H1 (cell line): ENCODE measurements at places on chromosomes 7 and 10. TPM values are rescaled to one million over a fixed set of nuclear protein-coding genes. Genes with fewer than 3 reads are reported as not detected.

The EPHB6 gene
- 19.7 TPM in 2 replicates for total RNA-seq

DNA sequence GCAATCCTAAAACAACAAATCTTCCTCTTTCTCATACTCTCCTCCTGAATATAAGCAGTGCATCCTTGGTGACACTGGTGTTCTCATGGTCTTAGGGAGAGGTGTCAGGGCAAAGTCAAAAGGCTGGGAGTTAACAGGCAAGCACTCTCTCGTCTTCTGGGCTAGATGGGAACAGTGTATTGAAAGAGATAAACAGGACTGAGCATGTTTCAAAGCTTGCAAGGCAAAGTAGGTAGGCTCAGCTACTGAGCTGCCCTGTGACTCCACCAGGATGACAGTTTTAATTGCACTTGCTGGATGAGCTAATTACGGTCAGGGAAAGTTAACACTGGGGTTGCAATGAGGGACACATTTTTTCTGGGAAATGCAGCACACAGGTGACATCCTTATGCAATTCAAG lies 554.9 kb upstream of the NRP1 start:
- no peak for DNase-seq

DNA sequence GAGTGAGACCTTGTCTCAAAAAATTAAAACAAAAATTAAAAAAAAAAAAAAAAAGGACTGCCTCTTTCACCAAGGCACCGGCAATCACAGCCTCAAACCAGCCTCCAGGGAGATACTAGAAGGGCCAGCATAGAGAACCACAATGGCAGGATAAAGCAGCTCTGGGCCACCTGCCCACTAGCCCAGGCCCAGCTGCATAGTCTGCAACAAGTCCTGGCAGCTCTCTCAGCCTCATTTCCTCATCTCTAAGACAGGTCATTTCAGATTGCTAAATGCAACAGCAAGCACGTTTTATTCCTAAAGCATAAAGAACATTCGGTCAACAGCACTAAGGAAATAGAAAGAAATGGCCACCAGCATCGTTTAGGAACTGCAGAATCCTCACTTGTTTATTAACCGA lies 28.8 kb downstream of the XPNPEP1 start:
- no peak for DNase-seq

DNA sequence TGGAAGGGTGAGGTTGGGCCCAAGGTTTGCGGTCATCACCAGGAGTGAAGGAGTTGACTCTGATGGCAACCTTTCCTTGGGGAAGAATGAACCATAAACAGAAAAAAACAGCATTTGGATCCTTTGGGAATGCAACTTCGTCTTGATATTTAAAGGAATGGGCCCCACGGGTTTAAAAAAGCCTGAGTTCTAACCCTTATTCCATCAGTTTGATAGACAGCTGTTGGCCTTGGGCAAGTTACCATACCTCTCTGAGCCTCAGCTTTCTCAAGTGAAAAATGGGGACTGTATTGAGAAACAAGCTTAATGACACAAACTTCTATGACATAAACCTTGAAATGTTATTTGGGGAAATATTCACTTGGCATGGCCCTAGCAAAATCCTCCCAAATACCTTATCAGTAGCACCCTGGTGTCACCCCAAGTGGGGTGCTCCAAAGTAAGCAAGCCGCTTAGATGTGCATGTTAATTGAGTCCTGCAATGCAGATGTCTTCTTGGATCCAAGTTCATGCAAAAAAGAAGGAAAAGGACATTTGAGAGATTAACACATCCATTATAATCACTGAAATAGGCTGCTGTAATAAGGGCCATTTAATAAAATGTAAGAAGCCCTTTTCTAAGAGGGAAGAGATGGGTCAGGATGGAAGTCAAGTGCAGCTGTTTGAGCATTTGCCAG lies 13.8 kb downstream of the MXI1 start:
- DNase-seq: no peak

- no peak for DNase-seq
Measured at GRCh38 chr7:77415823-77416620, at the start of gene GSAP. Gene GSAP (minus strand): TSS chr7:77416349. CDS start chr7:77416321, 28 bp downstream.

DNA sequence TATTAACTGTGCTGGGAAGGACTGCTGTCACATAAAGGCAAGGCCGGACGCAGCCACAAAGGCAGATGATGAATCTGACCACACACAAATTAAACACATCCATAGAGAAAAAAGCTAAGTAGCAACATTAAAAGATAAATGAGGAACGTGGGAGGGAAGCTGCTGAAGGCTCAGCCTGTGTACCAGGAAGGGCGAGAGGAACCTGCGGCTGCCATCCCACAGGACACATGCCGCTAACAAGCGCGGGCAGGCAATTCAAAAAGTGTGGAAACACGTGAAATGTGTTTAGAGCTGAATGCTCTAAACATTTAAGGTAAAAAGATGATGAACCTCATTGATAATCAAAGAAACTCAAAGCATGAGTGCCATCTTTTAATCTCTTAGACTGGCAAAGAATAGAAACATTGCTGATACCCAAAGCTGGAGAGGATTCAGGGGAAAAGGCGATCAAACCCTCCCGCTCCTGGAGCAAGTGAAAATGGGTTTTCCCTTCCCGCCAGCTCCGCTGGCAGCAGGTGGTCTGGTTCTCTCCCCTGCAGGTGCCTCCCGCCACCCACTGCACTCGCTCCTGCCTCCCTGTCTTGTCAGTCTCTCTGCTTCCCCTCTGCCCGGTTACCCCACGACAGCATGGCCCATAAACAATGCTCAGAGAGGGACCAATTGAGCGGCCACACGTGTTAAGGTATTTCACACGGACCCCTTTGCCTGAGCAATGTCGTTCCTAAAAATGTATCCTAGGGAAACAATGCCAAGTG lies 4.2 kb downstream of the STK32C start:
- no peak for DNase-seq

DNA sequence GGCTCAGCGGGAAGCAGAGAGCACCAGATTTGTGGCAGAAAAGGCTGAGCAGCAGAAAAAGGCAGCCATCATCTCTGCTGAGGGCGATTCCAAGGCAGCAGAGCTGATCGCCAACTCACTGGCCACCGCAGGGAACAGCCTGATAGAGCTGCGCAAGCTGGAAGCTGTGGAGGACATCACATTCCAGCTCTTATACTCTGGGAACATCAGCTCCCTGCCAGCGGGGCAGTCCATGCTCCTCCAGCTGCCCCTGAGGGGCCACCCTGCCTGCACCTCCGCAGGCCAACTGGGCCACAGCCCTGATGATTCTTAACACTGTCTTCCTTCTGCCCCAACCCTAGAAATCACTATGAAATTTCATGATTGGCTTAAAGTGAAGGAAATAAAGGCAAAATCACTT lies 18.6 kb downstream of the CWF19L1 start:
- DNase-seq: no peak

DNA sequence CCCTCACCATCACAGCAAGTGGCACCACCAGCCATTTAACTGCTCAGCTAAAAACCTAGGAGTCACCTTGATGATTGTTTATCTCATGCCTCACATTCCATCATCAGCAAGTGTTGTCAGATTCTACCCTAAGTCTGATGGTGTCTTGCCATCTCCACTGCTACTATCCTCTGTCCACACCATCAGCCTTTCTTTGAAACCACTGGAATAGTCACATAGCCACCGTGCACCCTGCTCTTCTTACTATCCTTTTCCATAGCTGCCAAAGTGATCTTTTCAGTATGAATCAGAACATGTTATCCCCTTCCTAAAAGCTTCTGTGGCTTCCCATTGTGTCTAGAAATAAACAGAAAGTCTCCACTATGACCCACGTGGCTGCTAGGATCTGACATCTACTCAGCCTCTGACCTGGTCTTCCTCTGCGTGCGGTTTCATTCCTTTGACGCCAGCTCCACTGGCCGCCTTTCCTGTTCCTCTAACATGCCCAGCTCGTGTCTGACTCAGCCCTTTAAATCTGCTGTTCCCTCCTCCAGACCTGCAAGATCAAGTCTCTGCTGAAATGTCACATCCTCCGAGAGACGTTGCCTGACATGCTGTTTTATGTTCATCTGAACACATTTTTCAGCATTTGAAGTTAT lies 16.5 kb upstream of the CHN2 start:
- no peak for DNase-seq

DNA sequence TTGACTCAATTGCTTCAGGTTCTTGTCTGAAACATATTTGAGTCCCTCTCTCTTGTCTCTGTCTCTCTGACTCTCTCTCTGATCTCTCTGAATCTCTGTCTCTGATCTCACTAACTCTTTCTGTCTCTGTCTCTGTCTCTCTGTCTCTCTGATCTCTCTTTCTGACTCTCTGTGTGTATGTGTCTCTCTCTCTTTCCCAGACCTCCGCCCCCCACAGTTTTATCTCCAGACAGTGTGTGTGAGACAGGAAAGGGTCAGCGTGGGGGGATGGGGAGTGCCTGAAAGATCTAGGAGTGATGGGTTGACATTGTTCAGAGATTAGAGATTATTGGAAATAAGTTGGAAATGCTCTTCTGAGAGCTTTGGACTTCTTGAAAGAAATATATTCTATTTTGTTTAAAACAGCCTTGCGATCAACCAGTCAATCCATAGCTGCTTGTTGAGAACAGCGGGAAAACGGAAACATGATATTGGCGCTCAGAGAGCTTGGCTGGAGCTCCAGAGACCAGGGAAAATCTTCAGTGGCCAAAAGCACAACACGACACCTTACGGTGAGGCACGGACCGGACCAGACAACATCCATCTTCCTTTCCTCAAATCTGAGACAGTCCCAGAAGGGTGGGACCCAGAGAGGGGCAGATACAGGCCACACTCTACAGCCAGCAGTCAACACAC lies 35.5 kb downstream of the CALML3 start:
- no peak for DNase-seq

- DNase-seq: no peak
Measured at GRCh38 chr10:79407423-79407796, 38.0 kb downstream of the ZCCHC24 start.

DNA sequence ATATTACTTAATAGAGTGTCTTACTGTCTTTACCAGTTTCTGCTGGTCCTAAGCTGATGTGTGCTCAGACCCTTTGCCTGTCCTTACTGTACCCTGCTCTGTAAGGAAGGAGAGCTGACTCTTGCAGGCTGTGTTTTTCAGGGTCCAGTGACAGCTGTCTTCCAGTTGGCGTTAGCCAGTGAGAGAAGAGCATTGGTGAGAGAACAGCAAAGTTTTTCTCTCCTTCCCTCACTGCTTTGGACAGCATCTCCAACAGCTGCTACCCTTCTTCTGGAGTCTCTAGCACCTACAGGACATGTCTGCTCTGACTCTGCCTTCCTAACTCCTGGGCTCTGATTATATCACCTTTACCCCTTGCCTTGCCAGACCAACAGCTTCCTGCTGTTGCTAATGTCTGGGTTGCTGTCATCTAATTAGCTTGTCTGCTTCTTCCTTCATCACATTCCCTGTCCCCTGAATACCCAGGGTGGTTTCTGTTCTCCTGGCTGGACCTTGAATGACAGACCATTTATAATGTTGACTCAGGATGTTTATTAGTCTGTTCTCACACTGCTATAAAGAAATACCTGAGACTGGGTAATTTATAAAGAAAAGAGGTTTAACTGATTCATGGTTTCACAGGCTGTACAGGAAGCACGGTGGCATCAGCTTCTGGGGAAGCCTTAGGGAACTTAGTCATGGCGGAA lies 23.5 kb upstream of the PANK1 start:
- DNase-seq: no peak

DNA sequence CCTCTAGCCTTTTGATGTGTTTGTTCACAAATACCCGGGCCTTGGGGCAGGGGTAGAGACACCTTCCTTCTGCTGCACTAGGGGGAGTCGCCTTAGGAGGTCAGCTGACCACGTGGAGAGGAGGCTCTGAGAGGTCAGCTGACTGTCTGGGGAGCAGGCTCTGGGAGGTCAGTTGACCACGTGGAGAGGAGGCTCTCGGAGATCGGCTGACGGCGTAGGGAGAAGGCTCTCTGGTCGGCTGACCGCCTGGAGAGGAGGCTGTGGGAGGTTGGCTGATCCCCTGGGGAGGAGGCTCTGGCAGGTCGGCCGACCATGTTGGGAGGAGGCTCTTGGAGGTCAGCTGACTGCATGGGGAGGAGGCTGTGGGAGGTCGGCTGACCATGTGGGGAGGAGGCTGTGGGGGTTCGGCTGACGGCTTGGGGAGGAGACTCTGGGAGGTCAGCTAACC lies 59.6 kb upstream of the LYZL1 start:
- DNase-seq: no peak

GRCh38 chr7:68994841-68995240 lies 603.4 kb upstream of the AUTS2 start:
- DNase-seq: no peak

DNA sequence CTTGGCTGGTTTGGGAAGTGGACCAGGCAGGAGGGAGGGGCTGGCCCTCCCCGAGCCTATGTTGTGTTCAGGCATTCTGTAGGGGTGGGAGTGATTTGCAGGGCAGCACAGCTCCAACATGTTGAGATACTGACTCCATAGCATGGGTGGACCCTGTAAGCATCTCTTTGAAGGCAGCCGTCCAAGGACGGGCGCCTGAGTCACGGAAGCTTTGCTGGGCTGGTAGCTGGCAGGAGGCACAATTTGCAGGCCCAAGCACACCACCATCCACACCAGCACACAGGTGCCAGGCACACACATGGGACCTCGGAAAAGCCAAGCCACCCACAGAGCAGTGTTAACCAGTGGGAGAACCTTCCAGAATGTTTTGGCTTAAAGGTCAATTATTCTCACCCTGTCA lies 505.1 kb upstream of the FOXK1 start:
- DNase-seq: no peak

DNA sequence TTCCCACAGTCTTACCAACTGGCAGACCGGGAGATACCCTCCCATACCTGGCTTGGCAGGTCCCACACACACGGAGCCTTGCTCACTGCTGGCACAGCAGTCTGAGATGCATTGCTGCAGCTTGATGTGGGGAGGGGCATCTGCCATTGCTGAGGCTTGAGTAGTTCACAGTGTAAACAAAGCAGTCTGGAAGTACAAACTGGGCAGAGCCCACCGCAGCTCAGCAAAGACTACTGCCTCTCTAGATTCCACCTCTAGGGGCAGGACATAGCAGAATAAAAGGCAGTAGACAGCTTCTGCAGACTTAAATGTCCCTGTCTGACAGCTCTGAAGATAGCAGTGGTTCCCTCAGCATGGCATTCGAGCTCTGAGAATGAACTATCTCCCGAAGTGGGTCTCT lies 69.6 kb upstream of the RELN start:
- DNase-seq: no peak

- DNase-seq: peak; percentile 48
Measured at GRCh38 chr10:130934293-130935127, 377.0 kb downstream of the TCERG1L start.

The GPR26 gene
- total RNA-seq: 0.09 and 0.10 TPM in 2 replicates

GRCh38 chr7:137835486-137836112 lies 11.2 kb downstream of the DGKI start:
- no peak for DNase-seq

GRCh38 chr7:98229991-98230745 lies 18.9 kb downstream of the BHLHA15 start:
- DNase-seq: no peak

DNA sequence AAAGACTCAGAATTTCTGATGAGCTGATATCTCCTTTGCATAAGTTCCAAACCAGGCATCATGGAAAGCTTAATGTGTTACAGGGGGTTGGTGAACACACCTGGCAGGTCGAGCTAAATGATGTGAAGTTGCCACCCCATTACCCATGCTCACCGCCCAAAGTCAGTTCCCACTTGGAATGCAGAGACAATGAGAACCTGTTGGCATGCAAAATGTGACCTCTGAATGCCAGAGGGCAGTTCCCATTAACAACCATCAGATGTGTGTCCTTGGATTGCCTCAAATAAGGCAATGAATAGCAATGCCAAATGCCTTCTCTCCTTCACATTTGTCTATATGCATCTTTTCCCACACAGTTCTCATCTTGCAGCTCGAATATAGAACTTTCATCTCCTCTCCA lies 190.7 kb downstream of the CDCA7L start:
- peak; percentile 27 for DNase-seq
